ENCODE measurements at places on chromosomes 2 and 18.

- DNase-seq = no peak
These were observed 40.8 kb downstream of the MTERF4 start for GRCh38 chr2:241061275-241061674.

GRCh38 chr2:238286987-238287736 lies 1.2 kb downstream of the PER2 start:
- DNase-seq = no peak

- no peak for DNase-seq
These were observed 101.4 kb upstream of the ATP8B1 start for GRCh38 chr18:57904535-57904934.

GRCh38 chr2:71358931-71359671 lies 27.5 kb downstream of the ZNF638 start:
- DNase-seq = no peak

DNA sequence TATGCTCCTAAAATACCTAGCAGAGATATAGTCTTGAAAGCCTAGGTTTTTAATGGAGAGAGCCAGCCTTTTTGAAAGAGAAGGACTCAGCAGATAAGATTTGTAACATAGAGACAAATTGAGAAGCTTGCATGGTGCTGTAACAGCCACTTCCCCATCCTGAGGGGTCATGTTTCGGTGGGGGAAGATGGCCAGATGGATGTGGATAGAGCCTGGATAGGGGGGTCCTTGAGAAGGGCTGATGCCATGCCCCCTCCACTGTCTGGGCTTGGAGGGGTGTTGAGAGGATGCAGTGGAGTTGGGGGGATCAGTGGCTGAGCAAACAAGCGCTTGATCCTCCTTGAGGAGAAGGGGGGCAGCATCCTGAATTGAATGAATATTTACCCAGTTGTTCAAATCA lies 178.0 kb upstream of the HS6ST1 start:
- DNase-seq = no peak
